ENCODE measurements at places on chromosomes 7 and 10. TPM values are rescaled to one million over a fixed set of nuclear protein-coding genes. Genes with fewer than 3 reads are reported as not detected.
A peak's percentile ranks its signal among the peaks of the same experiment; 100 is the strongest.

DNA sequence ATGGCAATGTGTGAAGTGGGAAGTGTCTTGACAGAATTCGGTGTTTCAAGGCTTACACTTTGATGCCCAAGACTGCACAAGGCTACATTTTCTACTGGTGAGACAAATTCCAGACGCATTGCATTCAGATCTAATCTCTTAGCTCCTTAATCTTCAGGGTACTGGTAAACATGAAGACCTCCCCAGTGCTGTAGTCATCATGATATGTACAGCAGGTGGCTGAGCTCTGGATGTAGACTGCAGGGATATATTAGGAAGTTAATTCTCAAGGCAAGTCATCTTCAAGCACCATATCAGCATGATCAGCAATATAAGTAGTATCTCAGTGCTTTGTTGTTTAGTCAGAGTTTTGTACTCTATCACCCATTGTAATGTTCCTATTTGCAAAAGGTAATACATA lies 61.8 kb downstream of the IKZF1 start:
- H3K4me3 ChIP-seq = no peak overlapping the region
- no peaks in the 10 kb centered on the region for H3K4me1 ChIP-seq
- H3K27ac ChIP-seq = no peak overlapping the region
- H3K27me3 ChIP-seq = no peaks in the 10 kb centered on the region
- DNase-seq = no peak

GRCh38 chr10:122171302-122172075 lies 99.6 kb upstream of the BTBD16 start:
- H3K36me3 ChIP-seq = no peaks in the 10 kb centered on the region
- DNase-seq = no peak
- no peak overlapping the region for H3K4me3 ChIP-seq
- peaks cover 3% of the 10 kb centered on the region for H3K4me1 ChIP-seq
- no peak overlapping the region for H3K27ac ChIP-seq

DNA sequence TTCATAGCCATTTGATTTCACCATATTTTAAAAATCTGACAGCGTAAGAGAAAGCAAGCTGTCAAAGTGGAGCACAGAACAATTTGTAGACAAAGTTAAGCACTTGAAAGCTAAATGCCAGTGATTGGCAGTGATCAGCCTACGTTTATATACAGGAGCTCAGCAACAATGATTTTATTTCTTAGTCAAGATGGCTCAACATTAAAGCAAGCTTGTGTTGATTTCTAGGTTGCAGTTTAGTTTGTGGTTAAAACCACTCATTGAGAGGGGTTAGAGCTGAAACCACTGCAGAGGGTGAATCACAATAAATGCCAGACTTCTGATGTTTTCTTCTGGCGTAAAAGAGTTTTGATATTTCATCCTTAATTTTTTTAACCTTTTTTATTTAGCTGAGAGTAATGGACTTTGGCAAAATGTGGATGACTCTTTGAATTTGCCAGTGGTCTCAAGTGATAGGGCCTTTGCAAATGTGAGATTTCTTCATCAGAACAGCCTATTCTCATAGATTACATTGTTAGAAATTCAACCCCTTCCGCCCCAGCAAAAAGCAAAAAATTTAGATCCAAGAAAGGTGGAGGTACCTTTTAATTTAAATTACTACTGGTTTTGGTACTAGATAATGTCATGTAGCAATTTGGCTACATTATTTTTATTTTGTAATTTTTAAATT lies 73.8 kb downstream of the SHOC2 start:
- peak; percentile 90 for DNase-seq
- no peaks in the 10 kb centered on the region for H3K36me3 ChIP-seq
- H3K4me3 ChIP-seq = no peak overlapping the region
- H3K27me3 ChIP-seq = no peaks in the 10 kb centered on the region
- peaks cover 32% of the 10 kb centered on the region for H3K4me1 ChIP-seq

- peak overlapping the region; percentile 8 for H3K4me3 ChIP-seq
- no peaks in the 10 kb centered on the region for H3K27me3 ChIP-seq
- DNase-seq = peak; percentile 80
- peaks cover 14% of the 10 kb centered on the region for H3K4me1 ChIP-seq
Measured at GRCh38 chr10:84348860-84349259, 20.5 kb downstream of the CCSER2 start.

- no peaks in the 10 kb centered on the region for H3K4me1 ChIP-seq
- DNase-seq = no peak
- H3K36me3 ChIP-seq = no peaks in the 10 kb centered on the region
- H3K27ac ChIP-seq = no peak overlapping the region
Measured at GRCh38 chr10:3954615-3955014, 169.6 kb upstream of the KLF6 start.

DNA sequence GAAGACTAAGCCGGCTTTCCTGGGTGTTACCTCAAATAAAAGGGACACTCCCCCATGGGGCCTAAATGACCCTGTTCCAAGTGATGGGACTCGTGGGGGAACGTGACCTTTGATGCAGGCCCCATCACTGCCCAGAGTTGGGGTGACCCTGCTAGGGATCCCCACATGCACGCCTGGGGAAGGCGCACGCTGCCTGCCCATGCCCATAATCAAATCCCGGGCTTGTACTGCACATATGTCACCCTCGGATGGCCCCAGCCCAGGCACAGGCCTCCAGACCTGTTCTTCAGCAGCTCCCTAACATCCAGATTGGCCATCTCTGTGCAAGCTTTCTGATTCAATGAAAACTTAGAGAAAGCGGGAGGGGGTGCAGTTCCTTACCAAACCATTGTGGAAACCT lies 14.7 kb downstream of the EBF3 start:
- peaks cover 67% of the 10 kb centered on the region for H3K4me1 ChIP-seq
- H3K27ac ChIP-seq = peak overlapping the region; percentile 15
- H3K27me3 ChIP-seq = no peaks in the 10 kb centered on the region
- no peaks in the 10 kb centered on the region for H3K36me3 ChIP-seq
- H3K4me3 ChIP-seq = no peak overlapping the region

- peak; percentile 87 for DNase-seq
- no peaks in the 10 kb centered on the region for H3K36me3 ChIP-seq
- peak overlapping the region; percentile 20 for H3K4me3 ChIP-seq
- peak overlapping the region; percentile 55 for H3K27ac ChIP-seq
- no peaks in the 10 kb centered on the region for H3K27me3 ChIP-seq
Measured at GRCh38 chr10:76778914-76779795, 858.5 kb downstream of the KCNMA1 start.

- H3K4me1 ChIP-seq = peaks cover 41% of the 10 kb centered on the region
- no peak overlapping the region for H3K27ac ChIP-seq
- peaks cover 22% of the 10 kb centered on the region for H3K27me3 ChIP-seq
Measured at GRCh38 chr7:30804078-30804661, 33.0 kb downstream of the MINDY4 start.

DNA sequence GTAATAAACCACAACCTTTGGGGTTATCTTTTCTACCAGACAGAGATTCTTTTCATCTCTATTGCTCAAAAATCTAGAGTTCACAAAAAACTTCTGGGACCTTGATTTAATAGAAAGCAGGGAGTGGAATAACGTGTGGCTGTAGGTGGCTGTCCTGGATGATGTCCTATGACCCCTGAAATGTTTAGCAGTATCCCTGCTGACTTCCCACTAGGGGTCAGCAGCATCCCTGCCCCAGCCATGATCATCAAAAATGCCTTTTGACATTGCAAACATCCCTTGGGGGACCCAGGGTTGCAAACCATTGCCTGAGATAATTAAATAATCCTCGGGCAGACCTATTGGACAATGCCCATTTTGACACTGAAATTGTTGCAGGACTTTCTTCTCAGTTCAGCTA lies 177.1 kb downstream of the USP6NL start:
- H3K4me3 ChIP-seq = no peak overlapping the region
- H3K27ac ChIP-seq = no peak overlapping the region
- no peaks in the 10 kb centered on the region for H3K36me3 ChIP-seq
- H3K27me3 ChIP-seq = peaks cover 4% of the 10 kb centered on the region

GRCh38 chr7:36130236-36130945 lies 22.7 kb upstream of the EEPD1 start:
- peaks cover 13% of the 10 kb centered on the region for H3K4me1 ChIP-seq
- peaks cover 5% of the 10 kb centered on the region for H3K27me3 ChIP-seq
- no peak for DNase-seq
- no peak overlapping the region for H3K4me3 ChIP-seq
- H3K27ac ChIP-seq = no peak overlapping the region
- no peaks in the 10 kb centered on the region for H3K36me3 ChIP-seq

DNA sequence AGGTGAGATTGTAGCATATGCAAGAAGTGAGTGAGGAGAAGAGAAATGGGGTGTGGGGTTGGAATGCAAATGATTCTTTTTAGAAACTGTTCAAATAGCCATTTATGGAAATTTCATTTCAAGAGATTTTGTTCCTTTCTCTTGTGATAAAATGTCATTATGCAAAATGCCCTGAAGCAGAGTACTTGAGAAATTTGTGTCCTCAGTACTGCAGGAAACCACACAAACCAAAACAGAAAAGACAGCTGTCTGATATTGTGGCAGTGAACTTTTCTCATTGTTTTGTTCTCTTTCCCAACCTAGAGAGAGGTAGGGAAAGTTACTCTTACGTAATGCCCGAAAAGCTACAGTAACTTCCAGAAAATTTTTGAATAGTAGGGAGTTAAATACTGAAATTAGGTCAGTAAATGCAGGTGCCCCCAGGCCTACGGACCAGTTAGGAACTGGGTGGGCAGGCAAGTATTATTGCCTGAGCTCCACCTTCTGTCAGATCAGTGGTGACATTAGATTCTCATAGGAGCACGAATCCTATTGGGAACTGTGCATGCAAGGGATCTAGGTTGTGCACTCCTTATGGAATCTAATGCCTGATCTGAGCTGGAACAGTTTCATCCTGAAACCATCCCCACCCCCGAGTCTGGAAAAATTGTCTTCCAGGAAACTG lies 34.0 kb downstream of the DLD start:
- DNase-seq = no peak
- peaks cover 73% of the 10 kb centered on the region for H3K36me3 ChIP-seq
- no peak overlapping the region for H3K27ac ChIP-seq
- H3K4me3 ChIP-seq = no peak overlapping the region
- H3K27me3 ChIP-seq = no peaks in the 10 kb centered on the region

- H3K4me3 ChIP-seq = no peak overlapping the region
- peaks cover 54% of the 10 kb centered on the region for H3K4me1 ChIP-seq
- no peaks in the 10 kb centered on the region for H3K36me3 ChIP-seq
- DNase-seq = no peak
- H3K27ac ChIP-seq = no peak overlapping the region
- H3K27me3 ChIP-seq = no peaks in the 10 kb centered on the region
Measured at GRCh38 chr7:107690084-107690483, 29.5 kb downstream of the SLC26A4 start.

GRCh38 chr10:96863922-96864543 lies 31.9 kb downstream of the LCOR start:
- H3K4me3 ChIP-seq = no peak overlapping the region
- H3K36me3 ChIP-seq = peaks cover 8% of the 10 kb centered on the region
- no peak overlapping the region for H3K27ac ChIP-seq
- H3K4me1 ChIP-seq = peaks cover 11% of the 10 kb centered on the region
- H3K27me3 ChIP-seq = no peaks in the 10 kb centered on the region

GRCh38 chr10:112801748-112802147 lies 148.3 kb upstream of the TCF7L2 start:
- no peaks in the 10 kb centered on the region for H3K36me3 ChIP-seq
- no peak for DNase-seq
- no peak overlapping the region for H3K4me3 ChIP-seq
- H3K4me1 ChIP-seq = no peaks in the 10 kb centered on the region

DNA sequence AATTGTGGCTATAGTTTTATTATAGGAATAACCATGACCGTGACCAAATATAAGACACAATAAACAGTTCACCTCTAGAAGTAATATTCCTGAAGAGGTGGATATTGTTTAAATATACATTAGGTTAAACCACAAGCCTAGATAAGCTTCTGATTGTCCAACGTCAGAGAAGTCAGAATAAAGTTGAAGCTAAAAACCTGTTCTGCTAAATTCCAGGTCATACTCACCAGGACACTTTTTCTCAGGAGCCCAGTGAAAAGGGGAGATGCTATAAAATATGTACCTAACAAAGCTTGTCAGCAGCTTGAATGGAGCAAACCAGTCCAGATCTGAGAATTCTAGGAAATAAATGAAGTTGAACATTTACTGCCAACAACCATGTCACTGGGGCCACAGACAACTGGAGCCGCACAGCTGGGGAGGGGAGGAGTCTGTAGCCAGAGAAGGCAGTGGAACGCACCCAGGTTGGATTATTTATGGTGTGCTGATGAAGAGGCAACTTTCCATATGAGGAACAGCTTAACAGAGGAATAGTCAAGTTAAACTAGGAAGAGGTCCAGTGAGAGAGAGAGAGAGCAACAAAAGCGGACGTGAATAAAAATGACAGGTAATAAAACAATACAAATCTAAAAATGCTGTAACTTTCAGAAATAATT lies 191.1 kb downstream of the ZNF438 start:
- no peak for DNase-seq
- no peaks in the 10 kb centered on the region for H3K27me3 ChIP-seq
- no peaks in the 10 kb centered on the region for H3K36me3 ChIP-seq
- H3K27ac ChIP-seq = no peak overlapping the region
- no peak overlapping the region for H3K4me3 ChIP-seq
- H3K4me1 ChIP-seq = peaks cover 6% of the 10 kb centered on the region

DNA sequence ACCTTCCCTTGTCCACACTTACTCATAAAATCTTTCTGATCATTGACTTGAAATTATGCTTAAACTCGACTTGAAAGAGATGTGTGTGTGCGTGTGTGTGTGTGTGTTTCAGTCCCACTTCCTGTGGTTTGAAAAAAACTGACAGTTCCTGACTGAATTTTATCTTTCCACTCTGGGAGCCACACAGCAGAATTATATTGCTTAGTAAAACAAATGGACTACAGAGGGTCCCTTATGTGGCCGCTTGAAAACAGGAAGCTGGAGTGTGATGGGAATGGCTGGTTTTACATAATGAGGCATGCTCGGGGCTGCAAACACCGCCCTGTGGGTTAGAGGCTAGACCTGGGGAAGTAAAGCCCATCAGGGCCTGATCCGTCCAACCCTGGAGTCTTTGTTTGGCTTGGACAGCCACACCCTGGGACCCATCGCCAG lies 54.8 kb downstream of the LYZL1 start:
- no peak for DNase-seq
- no peaks in the 10 kb centered on the region for H3K27me3 ChIP-seq
- no peaks in the 10 kb centered on the region for H3K36me3 ChIP-seq
- H3K27ac ChIP-seq = peak overlapping the region; percentile 83
- H3K4me1 ChIP-seq = peaks cover 18% of the 10 kb centered on the region

DNA sequence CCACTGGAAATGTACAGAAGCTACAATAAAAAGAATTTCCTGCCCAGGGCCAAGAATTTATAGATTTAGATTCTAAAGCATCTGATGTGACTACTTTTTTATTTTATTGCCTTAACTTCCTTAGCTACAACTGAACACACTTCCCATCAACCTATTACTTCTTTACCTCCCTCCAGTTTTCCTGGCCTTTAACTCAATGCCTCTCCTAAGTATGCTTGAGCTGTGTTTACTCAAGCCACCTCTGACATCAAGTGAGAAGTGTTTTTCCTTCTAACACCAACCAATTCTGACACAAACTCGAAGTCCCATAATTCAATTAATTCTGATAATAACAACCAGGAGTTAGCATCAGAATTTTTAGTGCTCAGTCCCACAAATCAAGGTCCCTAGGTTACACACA lies 170.0 kb downstream of the IMMP2L start:
- H3K4me1 ChIP-seq = peaks cover 10% of the 10 kb centered on the region
- DNase-seq = no peak
- no peaks in the 10 kb centered on the region for H3K36me3 ChIP-seq
- H3K27me3 ChIP-seq = no peaks in the 10 kb centered on the region

The TSPAN15 gene
- 0.72 TPM for total RNA-seq

The TMEM139 gene
- total RNA-seq = not detected

The AVPI1 gene
- 105 TPM for total RNA-seq

The GRID1 gene
- not detected for total RNA-seq

The GHRHR gene
- not detected for total RNA-seq

The MPP7 gene
- 2.2 TPM for total RNA-seq

The HOXA11 gene
- total RNA-seq = 14.4 TPM

All from osteoblast (primary cell).